ENCODE measurements at places on chromosomes 5 and 9.

DNA sequence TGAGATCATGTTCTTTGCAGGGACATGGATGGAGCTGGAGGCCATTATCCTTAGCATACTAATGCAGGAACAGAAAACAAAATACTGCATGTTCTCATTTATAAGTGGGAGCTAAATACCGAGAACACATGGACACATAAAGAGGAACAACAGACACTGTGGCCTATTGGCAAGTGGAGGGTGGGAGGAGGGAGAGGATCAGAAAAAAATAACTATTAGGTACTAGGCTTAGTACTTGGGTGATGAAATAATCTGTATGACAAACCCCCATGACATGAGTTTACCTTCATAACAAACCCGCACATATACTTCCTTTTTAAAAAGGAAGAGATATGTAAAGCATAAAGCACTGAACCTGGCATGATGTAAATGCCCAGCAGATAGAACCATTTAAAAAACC lies 99.0 kb downstream of the MEGF10 start:
- H3K4me3 ChIP-seq: no peak overlapping the region
- peaks cover 4% of the 10 kb centered on the region for H3K27me3 ChIP-seq
- no peaks in the 10 kb centered on the region for H3K4me1 ChIP-seq
- H3K36me3 ChIP-seq: no peaks in the 10 kb centered on the region

- no peaks in the 10 kb centered on the region for H3K36me3 ChIP-seq
- no peaks in the 10 kb centered on the region for H3K27me3 ChIP-seq
- H3K4me3 ChIP-seq: no peak overlapping the region
- no peak overlapping the region for H3K27ac ChIP-seq
These were observed 146.1 kb upstream of the OTULINL start for GRCh38 chr5:14435481-14435880.

GRCh38 chr9:36492865-36493264 lies 79.8 kb upstream of the MELK start:
- no peaks in the 10 kb centered on the region for H3K27me3 ChIP-seq
- peak; percentile 61 for DNase-seq
- peak overlapping the region; percentile 46 for H3K27ac ChIP-seq
- H3K36me3 ChIP-seq: no peaks in the 10 kb centered on the region

DNA sequence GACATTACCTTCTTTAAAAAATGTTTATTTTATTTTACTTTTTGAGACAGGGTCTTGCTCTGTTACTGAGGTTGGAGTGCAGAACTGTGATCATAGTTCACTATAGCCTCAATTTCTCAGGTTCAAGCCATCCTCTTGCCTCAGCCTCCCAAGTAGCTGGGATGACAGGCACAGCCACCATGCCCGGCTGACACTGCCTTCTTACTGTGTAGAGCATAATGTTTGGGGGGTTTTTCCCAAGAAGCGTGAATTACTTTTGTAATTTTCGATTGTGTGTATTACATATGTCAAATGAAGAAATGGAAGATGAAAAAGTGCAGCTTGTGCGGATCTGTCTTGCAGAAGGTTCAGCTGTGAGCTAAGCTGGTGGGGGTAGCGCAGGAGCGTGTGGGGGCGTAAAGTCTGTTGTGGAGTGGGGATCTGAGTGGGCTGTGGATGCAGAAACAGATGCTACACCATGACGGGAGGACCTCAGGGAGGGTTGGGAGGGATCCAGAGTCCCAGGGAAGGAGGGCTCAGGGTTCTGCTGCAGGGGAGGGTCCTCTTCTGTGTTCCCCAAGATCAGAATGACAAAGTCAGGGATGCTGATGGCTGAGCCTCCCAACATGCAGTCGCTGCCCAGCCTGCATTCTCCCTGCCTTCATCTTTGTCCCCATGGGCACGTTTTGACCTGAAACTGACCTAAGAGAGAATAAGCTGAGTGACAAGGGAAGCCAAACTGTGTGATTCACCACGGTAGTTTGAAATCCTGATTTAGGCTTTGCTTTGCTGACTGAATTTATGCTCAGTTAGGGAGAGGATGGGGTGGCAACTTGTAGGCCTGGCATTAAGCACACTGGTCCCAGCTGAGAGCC lies 6.8 kb upstream of the ANKRD33B start:
- no peaks in the 10 kb centered on the region for H3K36me3 ChIP-seq
- DNase-seq: no peak
- H3K27me3 ChIP-seq: no peaks in the 10 kb centered on the region
- H3K27ac ChIP-seq: no peak overlapping the region

GRCh38 chr5:61409568-61409967 lies 77.5 kb downstream of the ZSWIM6 start:
- H3K27me3 ChIP-seq: no peaks in the 10 kb centered on the region
- DNase-seq: no peak
- H3K4me1 ChIP-seq: peaks cover 14% of the 10 kb centered on the region
- H3K27ac ChIP-seq: no peak overlapping the region
- no peak overlapping the region for H3K4me3 ChIP-seq

DNA sequence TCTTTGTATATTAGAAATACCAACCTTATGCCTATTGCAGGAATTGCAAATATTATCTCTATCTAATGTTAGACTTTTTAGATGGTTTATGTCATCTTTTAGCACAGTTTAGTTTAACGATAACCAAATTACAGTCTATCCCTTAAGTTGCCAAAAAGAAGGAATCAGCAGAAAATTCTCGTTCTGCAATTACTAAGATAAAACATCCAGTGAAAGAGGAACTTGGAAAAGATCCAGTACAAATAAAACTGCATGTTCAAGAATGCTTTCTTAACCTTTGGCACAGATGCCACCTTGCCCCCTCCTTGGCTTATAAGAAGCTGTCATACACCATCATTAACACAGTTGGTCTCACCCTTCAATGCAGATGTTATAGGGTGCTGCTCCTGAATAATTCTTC lies 124.0 kb downstream of the SEMA5A start:
- H3K4me1 ChIP-seq: no peaks in the 10 kb centered on the region
- DNase-seq: no peak
- H3K27ac ChIP-seq: no peak overlapping the region
- H3K4me3 ChIP-seq: no peak overlapping the region
- no peaks in the 10 kb centered on the region for H3K27me3 ChIP-seq
- no peaks in the 10 kb centered on the region for H3K36me3 ChIP-seq

- DNase-seq: no peak
- no peaks in the 10 kb centered on the region for H3K27me3 ChIP-seq
These were observed 56.7 kb downstream of the MAMDC2 start for GRCh38 chr9:70100362-70100761.

DNA sequence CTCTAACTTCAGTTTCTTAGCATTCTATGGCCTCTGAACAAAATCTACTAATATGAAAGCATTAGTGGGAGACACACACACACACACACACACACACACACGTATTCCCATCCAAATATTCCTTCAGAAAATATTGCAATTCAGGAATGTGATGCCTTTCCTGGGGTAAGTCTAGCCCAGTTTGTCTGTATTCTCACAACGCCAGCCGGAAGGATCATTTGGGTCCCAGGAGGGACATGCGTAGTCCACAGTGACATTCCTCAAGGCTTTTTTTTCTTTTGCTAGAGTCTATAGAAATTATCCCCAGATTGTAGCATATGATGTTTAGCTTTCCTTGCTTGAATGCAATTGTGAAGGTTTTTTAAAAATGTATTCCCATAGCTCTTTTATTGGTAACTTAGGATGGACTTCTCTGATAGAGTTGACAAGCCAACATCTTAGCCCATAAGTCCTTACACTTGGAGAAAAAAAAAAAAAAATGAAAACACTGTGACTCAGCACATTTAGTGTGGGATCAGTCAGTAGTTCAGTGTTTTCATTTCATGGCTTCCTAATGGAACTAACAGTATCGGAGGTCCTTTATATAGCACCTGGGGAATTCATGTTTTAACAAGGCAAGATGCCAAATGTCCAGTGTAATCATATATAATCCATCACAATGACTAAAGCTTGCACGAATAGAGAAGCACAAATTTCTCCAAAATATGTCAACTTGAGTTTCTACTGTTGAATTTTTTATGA lies 316.5 kb downstream of the DIRAS2 start:
- no peaks in the 10 kb centered on the region for H3K36me3 ChIP-seq
- H3K4me1 ChIP-seq: no peaks in the 10 kb centered on the region
- no peak overlapping the region for H3K27ac ChIP-seq
- H3K4me3 ChIP-seq: no peak overlapping the region
- H3K27me3 ChIP-seq: peaks cover 4% of the 10 kb centered on the region

DNA sequence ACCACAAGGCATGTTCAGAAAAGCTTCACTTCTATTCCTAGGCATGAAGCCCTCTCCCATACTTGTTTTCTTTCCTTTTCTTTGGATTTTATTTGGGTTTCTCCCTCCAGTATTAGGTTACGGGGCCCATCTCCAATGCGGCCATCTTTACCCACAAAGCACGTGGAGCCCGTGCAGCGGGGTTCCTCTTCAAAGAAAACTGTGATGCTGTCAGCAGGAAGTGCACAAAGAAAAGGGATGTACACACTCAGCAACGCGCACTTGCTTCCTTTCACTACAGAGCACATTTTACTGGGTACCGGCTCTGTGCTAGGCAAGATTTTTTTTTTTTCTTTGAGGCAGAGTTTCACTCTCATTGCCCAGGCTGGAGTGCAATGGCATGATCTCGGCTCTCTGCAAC lies 106.6 kb downstream of the COL23A1 start:
- H3K36me3 ChIP-seq: no peaks in the 10 kb centered on the region
- DNase-seq: peak; percentile 80
- no peak overlapping the region for H3K4me3 ChIP-seq
- no peaks in the 10 kb centered on the region for H3K4me1 ChIP-seq
- H3K27ac ChIP-seq: peak overlapping the region; percentile 50

GRCh38 chr5:68315679-68316271 lies 100.2 kb downstream of the PIK3R1 start:
- no peaks in the 10 kb centered on the region for H3K36me3 ChIP-seq
- peaks cover 7% of the 10 kb centered on the region for H3K4me1 ChIP-seq
- DNase-seq: no peak
- no peak overlapping the region for H3K27ac ChIP-seq
- no peak overlapping the region for H3K4me3 ChIP-seq

DNA sequence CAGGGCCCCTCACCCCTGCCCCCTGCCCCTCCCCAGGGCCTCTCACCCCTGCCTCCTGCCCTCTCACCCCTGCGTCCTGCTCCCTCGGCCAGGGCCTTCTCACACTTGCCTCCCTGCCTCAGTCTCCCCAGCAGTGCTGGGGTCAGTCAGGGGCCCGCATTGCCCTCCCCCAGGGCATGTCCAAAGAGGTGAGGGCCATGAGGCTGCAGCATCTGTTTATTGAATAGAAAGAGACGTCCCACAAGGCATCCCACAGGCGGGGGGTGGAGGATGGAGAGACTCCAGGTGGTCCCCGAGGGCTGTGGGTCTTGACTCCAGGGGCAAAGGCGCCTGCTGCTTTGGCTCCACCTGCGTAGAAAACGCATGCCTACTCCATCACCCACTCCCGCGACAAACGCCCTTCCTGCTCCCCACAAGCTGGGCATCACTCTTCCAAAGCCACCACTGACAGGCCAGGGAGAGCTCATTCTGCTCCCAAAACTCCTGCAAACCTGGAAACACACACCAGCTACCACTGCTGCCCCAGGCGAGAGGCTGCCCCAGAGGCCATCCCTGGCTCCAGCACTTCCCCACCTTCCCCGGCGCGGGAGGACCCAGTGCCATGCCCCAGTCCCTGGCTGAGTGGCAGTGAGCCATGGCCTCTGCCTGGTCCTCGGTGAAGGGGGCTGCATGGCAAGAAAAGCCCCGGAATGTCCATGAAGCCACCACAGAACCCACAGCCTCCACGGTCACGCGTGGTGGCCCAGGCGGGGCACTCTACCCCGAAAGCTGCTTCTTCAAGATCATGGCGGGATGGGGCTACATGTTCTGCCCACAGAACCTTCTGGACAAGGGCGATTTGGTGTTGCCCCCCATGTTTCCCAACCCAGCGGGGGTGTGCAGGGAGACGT lies 1.6 kb upstream of the LCN8 start:
- no peaks in the 10 kb centered on the region for H3K27me3 ChIP-seq
- H3K4me1 ChIP-seq: no peaks in the 10 kb centered on the region
- no peak overlapping the region for H3K27ac ChIP-seq
- DNase-seq: no peak

GRCh38 chr9:22285066-22285465 lies 161.6 kb upstream of the DMRTA1 start:
- H3K27me3 ChIP-seq: no peaks in the 10 kb centered on the region
- no peaks in the 10 kb centered on the region for H3K36me3 ChIP-seq
- H3K4me1 ChIP-seq: no peaks in the 10 kb centered on the region
- H3K27ac ChIP-seq: no peak overlapping the region
- H3K4me3 ChIP-seq: no peak overlapping the region
- DNase-seq: no peak

DNA sequence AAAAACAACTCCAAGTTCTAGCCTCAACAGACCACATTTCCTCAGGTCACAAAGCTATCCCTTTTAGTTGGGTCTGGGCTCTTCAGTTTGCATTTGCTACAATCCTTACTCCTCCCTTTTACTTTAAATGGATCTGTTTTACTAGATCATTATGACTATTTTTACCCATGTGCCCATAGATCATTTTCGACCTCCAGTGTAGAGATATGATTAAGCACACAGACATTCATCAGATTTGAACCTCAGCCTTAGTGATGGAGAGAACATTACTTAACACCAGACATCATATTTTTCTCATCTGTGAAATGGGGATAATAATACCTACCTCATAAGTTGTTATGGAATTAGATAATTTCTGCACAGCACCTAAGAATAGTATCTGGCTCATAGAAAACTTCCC lies 141.9 kb downstream of the NPR3 start:
- no peaks in the 10 kb centered on the region for H3K27me3 ChIP-seq
- no peaks in the 10 kb centered on the region for H3K4me1 ChIP-seq
- DNase-seq: no peak
- H3K36me3 ChIP-seq: no peaks in the 10 kb centered on the region
- H3K4me3 ChIP-seq: no peak overlapping the region

- no peak overlapping the region for H3K27ac ChIP-seq
- H3K36me3 ChIP-seq: no peaks in the 10 kb centered on the region
- no peaks in the 10 kb centered on the region for H3K4me1 ChIP-seq
- H3K27me3 ChIP-seq: no peaks in the 10 kb centered on the region
These were observed 49.5 kb downstream of the RXRA start for GRCh38 chr9:134375430-134376385.

DNA sequence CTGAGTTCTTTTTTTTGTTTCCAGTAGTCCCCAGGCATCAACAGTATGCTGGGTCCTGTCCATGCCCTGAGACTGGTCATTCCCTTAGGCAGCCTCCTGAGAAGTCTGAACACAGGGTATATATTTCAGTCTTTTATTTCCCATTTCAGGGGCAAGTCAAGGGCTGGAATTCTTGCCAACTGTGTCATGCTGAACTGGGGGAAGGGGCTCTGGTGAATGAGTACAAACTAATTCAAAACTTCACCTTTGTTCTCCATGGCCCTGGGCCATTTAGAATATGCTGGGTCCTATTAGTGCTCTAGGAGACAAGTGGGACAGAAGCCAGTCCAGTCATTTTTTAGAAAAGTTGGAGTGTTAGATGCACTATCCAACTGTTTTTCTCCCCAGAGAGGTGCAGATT lies 170.3 kb downstream of the TMC1 start:
- H3K36me3 ChIP-seq: no peaks in the 10 kb centered on the region
- no peak for DNase-seq
- H3K4me1 ChIP-seq: no peaks in the 10 kb centered on the region

GRCh38 chr5:67244345-67244793 lies 47.8 kb upstream of the CD180 start:
- no peak overlapping the region for H3K27ac ChIP-seq
- H3K27me3 ChIP-seq: no peaks in the 10 kb centered on the region
- H3K36me3 ChIP-seq: no peaks in the 10 kb centered on the region
- peaks cover 8% of the 10 kb centered on the region for H3K4me1 ChIP-seq

GRCh38 chr9:16725066-16725465 lies 145.4 kb downstream of the BNC2 start:
- no peak overlapping the region for H3K4me3 ChIP-seq
- H3K27me3 ChIP-seq: no peaks in the 10 kb centered on the region
- DNase-seq: no peak

- H3K36me3 ChIP-seq: no peaks in the 10 kb centered on the region
- no peak overlapping the region for H3K27ac ChIP-seq
- no peak for DNase-seq
- H3K4me3 ChIP-seq: no peak overlapping the region
- H3K4me1 ChIP-seq: no peaks in the 10 kb centered on the region
These were observed 54.1 kb downstream of the PRRC1 start for GRCh38 chr5:127571314-127572131.
